ENCODE measurements at places on chromosomes 6 and 20. TPM values are rescaled to one million over a fixed set of nuclear protein-coding genes. Genes with fewer than 3 reads are reported as not detected.

GRCh38 chr6:132902901-132903300 is 88.5 kb downstream of the RPS12 start:
- DNase-seq = no peak

The MRPL14 gene
- 44.2 TPM for total RNA-seq

- no peak for DNase-seq
Measured at GRCh38 chr6:21582651-21583050, 10.9 kb upstream of the SOX4 start.

- no peak for DNase-seq
Measured at GRCh38 chr20:44204156-44204831, 6.3 kb downstream of the OSER1 start.

GRCh38 chr20:9632265-9632664 is 117.9 kb downstream of the LAMP5 start:
- DNase-seq = peak; percentile 34

All from esophagus muscularis mucosa (tissue), 4 donors.